NCI-H1694 (cell line): ENCODE measurements at places on chromosomes 13 and 19.

DNA sequence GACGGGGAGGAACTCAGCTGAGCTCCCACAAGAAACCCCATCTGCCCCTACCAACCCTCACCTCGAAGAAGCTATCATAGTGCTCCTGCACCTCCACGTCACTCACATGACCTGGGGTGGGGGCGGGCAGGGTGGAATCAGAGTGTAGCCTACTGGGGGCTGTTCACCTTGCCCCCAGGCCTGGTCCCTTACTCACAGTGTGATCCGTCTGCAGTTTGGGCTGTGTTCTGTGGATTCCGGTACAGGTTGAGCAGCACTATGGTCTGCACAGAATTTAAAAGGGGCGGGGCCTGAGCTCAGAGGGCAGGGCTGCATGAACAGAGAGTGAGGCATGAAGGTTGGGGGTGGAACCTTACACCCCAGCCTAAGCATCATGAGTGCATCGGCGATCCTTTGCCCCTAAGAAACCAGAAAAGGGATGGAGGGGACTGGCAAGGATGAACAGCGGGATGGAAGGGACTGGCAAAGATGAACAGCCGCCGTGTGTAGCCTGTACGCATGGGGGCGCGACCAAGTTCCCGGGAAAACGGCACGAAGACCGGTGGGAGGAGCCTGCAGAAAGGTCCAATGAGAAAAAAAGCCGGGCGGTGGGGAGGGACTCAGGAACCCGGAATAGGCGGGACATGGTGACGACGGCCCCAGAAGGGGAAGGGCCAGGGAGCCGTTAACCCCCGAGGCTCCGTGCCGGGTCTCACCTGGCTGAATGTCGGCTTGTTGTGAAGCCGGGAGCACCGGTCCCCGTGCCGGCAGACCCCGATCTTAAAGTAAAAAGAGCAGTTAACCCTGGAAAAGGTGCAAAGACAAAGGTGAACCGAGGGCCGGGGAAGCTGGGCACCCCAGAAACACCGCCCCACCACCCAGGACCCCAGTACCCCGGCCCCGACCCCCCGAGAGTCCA is 539 bp downstream of the U2AF1L4 start:
- DNase-seq: peak; percentile 97

GRCh38 chr13:47094734-47095434 is 198.0 kb upstream of the HTR2A start:
- DNase-seq: no peak

DNA sequence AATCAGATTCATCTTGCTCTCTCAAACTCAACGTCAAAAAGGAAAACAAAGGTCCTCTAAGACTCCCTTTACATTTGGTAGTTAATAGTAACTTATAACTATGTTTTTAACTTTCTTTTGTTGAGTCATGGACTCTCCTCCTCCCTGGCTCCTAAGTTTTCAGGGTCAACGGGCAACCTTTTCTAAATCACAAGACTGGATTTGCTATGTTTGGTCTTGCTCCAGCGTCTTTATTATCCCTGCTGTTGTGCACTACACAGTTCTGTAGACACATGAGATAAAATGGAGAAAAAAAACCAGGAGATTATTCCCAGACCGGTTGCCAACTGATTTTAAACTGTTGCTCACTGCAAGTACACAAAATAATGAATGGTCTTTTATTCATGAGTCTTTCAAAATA is 1.9 kb upstream of the ITM2B start:
- DNase-seq: no peak

DNA sequence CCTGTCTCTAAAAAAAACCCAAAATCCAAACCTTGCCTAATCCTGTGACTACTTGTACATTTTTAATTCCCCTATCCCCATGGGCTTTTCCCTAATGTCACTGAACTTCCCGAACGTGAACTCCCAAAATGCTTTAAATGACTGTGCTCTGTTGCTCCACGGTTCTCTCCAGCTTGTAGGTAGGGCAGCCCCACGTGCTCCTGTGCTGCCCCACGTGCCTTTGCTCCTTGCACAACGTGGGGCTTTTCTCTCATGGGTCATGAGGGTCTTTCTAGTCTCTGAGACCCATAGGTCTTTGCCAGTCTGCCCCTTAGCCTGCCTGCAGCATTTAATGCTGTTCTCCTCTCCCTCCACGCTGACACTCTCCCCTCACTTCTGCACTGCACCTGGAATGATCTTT is 122.0 kb downstream of the SHISA2 start:
- DNase-seq: no peak

- no peak for DNase-seq
Observed at GRCh38 chr19:16594131-16594586, 21.9 kb upstream of the SLC35E1 start.

- no peak for DNase-seq
Observed at GRCh38 chr13:110391273-110391672, 84.2 kb downstream of the COL4A2 start.

GRCh38 chr13:29758531-29759114 is 91.8 kb downstream of the UBL3 start:
- DNase-seq: no peak

GRCh38 chr13:93964146-93964512 is 515.4 kb downstream of the DCT start:
- DNase-seq: no peak

DNA sequence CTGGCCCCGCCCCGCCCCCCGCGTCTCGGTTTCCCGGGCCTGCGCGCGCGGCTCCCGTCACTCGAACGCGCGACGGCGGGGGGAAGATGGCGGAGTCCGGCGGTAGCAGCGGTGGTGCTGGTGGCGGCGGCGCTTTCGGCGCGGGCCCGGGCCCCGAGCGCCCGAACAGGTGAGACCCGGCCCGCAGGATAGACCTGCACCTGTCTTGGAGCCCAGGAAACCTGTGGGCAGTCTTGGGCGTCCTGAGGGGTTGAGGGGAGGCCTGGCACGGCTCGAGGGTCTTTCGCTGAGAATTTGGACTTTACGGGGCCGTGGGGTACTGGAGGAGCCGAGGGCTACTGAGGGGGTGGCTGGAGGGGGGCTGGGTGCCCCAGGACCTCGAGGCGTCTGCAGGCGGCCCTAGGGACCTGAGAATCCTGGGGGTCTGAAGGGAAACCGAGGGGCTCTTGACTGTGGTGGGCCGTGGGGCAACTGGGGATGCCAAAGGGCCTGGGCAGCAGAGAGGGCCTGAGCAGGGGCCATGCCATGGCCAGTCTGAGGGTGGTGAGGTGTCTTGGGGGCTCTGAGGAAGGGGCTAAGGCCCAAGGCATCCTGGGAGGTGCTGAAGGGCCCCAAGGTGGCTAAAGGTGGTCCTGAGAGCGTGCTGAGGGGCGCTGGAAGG is at the start of gene KLHL26:
Gene KLHL26, plus strand, starts transcription at position 60 of the 661 bp plus-strand sequence. Its CDS starts 27 bp downstream, at position 87.
- no peak for DNase-seq

DNA sequence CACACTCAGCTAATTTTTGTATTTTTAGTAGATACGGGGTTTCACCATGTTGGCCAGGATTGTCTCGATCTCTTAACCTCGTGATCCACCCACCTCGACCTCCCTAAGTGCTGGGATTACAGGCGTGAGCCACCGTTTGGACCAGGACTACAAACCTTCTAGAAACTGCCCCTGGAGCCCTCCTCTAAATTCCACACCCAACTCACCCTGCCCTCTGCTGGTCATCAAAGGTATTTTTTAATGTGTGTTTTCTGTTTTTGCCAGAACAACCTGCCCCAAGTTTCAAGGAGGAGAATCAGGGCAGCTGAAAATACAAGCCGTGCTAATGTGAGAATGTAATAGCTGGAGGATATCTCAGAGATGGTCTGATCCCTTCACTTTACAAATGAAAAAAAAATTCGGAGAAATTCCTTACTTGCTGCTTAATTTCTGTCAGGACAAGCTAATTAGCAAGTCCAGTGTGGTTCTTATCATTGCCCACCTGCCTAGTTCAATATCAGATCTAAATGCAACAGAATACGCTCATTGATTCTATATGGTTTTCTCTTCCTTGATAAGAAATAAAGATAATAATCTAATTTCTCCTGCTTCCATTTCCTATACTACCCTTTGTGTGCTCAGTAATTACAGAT is 4.1 kb downstream of the ATP8A2 start:
- peak; percentile 40 for DNase-seq

DNA sequence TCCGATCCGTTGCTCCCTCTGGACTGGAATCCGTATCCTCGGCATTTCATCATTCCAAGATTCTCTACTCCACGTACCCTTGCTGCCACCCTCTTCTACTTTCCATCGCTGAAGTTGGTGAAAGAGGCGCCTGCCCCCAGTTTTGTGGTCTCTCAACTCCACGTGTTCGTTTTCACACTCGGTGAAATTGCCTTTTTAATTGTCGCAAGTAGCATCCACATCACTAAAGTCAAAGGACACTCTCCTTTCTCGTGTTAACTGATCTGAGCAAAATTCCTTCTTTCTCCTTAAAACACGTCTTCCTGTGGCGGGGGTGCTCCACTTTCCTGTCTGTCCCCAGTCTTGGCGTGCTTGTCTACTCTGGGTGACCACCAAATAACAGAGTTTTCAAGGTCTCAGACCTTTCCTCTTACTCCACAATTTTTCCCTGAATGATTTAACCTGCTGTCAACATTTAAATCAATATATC is 1.1 kb upstream of the TMTC4 start:
- DNase-seq: no peak
